ENCODE measurements at places on chromosomes 5 and 9.
A peak's percentile ranks its signal among the peaks of the same experiment; 100 is the strongest.

DNA sequence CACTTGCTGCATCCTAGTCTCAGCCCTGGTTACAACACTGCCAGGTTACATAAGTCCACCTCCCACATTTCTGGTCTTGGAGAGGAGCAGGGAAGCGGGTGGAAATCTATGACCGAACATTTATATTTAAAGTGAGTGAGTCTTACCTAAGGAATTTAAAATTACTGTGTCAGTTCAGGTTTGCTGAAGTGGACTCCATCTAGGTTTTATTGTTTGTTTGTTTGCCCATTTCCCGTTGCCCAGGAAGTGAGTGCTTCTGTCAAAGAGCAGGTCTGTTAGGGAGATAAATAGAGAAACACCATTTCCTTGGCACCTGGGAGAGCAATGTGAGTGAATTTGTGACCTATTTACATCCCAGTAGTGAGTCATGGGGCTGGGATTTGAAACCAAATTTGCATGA, 179.5 kb downstream of the KIF4B start:
- DNase-seq, result no peak

DNA sequence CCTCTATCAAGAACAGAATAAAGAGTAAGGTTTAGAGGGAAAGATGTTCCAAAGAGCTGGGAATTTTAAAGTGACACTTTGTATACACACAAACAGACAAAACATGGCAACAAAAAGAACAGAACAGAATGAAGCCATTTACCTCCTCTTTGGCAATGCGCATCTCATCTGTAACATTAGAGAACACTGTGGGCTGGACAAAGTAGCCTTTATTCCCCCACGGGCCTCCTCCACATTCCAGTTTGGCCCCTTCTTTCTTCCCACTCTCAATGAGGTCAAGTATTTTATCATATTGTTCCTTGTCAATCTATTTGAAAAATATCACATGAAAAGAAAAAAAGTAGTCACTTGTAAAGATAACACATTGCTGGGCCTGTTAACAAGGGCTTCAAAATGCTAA, 41.0 kb downstream of the ALDH1A1 start:
- no peak for DNase-seq

DNA sequence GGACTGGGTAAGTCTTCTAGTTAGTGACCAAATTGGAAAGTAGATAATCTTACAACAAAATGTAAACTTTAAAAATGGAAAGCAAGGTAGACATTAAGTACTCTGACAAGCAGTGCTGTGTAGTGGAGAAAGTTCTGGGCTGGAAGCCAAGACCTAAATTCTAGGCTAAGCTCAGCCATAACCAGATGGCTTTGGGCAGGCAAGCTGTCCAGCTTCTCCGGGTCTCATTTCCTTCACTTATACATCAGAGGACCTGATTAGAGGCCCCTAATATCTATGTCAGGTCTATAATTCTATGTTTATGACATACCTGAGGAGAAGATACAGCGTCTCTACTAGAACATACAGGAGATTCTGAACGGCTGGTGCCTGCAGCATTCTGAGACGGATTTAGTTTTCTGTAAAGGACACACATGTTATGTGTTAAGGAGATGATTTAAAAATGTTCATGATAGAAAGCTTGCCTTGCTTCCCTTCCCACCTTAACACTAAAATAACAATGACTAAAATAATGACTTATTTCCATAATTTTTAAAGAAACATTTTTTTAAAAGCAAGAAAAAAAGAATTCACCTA, 61.2 kb downstream of the ELL2 start:
- no peak for DNase-seq

DNA sequence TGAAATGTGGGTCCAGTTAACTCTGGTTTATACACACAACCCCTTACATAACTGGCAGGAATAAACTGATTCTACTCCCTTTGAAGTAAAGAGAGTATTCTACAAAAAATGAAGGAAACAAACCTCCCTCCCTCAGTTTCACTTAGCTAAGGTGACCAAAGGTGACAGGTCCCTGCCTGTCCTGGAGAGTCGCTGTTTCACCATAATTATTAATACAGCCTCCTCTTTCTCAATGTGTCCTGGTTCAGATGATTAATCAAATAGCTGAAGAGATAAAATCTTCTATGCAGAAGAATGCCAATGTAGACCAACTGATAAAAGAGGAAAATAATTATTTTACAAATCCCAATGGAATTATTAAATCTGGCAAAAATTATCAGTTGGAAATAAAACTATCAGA, 163.7 kb upstream of the GNA14 start:
- DNase-seq, result no peak

DNA sequence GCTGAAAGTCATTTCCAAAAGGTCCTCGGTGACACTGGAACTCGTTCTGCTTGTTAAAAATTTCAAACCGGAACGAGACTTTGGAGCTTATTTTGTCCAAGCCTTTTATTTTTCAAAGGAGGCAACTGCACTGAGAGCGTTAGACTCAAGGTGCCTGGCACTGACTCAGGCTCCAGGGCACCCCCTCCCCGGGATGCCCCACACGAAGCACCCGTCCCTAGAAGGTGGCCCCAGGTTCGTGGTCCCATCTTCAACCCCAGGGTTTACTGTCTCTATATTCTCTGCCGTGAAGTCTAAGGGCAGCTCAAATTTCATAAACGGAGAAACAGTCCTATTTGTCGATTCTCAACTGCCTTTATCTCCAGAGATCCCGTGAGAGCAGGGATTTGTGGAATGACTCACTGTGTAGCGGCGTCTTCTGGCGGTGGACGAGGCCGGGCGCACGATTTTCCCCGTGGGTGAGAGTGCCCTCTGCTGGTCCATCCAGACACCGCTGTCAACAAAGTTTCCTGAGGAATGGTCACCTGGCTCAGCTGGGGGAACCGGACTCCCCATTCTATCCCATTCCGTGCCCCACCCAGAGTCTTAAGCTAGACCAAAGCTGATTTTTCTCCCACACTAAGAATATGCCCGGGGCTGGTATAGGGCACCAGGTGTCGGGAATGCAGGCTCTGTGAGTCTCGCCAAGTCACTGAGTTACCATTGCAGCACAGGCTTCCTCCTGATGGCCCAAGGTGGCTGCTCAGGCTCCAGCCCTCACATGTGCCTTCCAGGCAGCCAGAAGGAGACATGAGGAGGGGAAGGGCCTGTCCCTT, 27.1 kb upstream of the SLC6A19 start:
- peak; percentile 9 for DNase-seq

DNA sequence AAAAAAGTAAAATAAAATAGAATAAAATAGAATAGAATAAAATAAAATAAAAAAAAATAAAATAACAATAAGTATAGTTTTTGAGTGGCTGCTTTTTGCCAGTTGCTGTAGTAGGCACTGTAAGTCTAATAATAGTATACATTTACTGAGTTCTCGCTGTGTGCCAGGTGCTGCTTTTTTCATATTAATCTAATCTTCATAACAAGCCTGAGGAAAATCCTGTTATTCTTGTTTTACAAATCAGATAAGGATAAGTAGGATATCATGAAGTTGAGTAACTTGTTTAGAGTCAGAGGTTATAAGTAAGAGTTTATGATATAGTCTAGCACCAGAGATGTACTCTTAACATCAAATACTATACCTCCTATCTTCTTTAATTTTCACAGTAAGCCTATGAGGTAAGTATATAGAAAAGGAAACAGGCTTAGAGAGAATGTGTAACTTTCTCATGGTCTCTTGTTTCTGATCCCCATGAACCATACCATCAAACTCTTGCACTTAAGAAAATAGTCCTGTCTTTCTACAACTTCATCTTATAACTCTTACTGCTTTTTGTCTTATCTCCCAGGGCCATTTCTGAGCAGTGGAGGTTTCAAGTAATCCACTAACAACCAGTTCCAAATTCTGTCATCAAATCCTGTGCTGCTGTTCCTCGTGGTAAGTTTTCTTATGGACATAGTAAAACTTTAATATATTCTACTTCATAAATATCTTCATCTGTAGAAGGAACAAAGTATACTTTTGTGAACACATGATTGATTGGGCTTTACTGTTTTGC, 18.7 kb downstream of the RMI1 start:
- DNase-seq, result no peak

- DNase-seq, result no peak
Measured at GRCh38 chr5:10601246-10602030, 37.6 kb downstream of the ANKRD33B start.

- no peak for DNase-seq
Measured at GRCh38 chr5:92017776-92018175, 634.7 kb upstream of the ARRDC3 start.

DNA sequence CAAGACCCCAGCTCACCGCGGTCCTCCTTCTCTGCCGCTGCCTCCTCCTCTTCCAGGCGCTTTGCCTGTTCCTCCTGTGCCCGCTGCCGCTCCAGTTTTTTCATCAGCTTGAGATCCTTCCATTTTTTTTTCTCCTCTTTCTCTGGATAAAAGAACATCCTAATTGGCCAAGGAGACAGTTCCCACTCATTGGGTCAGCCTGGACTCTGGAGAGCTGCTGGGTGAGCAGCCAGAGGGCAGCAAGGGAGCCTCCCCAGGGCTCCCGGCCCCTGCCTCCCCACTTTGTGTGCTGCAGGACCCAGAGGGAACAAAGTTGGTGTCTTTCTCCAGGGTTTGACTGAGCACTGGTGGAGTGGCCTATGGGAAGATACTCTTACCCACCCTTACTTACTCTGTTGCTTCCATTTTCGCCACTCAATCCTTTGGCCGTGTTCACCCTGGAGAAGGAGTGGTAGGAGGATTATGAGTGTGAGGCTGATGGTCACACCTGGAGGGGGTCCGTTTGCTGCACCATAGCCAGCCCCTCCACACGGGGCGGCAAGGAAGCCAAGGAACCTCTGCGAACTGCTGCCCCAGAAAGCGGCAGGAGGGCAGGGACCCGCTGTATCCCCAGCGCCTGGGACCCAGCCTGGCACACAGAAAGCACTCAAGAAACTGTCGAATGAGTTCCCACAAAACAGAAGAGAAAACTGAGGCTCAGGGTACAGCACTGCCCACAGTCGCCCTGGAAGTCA, 708 bp downstream of the SPOUT1 start:
- DNase-seq, result no peak

- no peak for DNase-seq
Measured at GRCh38 chr9:21286659-21287058, 18.5 kb downstream of the IFNA5 start.

DNA sequence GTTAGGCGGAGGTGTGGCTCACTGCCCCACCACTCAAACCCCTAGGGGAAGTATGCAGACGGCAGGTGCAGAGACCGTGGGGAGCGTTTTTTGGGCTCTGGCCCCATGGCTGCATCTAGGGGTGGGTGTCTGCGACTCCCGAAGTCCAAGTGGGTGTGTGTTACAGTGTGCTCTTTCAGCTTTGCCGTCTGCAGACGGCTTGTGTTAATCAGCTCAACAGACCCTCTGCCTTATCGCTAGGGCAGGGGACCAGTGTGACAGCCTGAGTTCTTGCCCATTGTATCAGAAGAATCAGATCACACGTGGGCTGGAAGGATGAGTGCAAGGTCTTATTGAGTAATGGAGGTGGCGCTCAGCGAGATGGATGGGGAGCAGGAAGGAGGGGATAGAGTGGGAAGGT, 162.8 kb downstream of the ENC1 start:
- DNase-seq, result no peak

DNA sequence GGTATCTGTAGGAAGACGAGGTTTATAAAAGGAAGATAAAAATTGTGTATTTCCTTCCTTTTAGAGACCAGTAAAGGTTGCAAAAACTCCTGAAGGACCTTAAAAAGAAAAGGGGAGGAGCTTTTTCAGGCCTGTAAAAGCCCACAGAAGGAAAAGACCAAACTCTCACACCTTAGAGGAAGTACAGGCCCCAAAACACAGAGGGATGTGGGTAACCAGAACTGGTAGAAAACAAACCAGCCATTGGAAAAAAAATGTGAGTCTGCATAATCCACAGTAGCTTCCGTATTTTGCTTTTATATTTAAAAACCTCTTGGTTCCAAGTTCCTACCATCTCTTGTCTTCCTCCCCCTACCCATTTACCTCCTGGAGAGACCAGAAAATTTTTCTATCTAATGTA, 8.5 kb downstream of the GIN1 start:
- no peak for DNase-seq

DNA sequence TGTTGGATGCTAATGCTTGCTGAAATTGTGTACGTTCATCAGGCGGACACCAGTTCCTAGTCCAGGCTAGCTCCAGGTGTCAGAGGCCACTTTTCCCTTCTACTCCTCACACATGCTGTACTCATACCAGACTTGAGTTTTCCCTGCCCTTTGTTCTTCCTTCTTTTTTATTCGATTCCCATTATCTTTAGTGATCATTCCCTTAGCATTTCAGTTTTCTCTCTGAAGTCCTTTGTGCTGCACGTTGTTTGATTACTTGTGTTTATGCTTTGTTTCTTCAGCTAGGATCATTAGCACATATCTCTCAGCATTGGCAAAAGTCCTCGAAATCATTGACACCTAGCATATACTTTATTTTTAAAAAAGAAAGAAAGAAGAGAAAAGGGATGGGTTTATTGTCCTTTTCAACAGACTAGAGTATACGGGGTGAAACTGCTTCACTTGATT, 409 bp upstream of the COX7C start:
- no peak for DNase-seq

DNA sequence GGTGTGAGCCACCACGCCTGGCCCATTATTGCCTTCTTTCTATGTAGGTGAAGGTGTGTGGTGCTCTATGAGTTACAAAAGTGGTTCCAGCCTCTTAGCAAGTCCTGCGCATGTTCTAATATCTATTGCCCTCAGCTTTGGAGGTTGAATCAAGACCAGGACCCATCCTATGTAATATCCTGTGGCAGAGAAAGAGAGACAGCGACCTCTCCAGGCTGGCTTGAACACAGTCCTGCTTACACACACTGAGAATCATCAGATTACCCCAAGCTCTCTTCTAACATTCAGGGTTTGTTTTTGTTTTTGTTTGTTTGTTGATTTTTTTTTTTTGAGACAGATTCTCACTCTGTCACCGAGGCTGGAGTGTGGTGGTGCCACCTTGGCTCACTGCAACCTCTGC, 94.7 kb upstream of the OSMR start:
- no peak for DNase-seq

- no peak for DNase-seq
Measured at GRCh38 chr9:70801181-70801829, 320.1 kb downstream of the TRPM3 start.

All from stimulated activated naive CD4-positive, alpha-beta T cell treated with Interleukin-2 at 50 U/mL for 16 hours (primary cell).